EH (cell line): ENCODE measurements at places on chromosomes 2 and 18.

GRCh38 chr18:64259871-64260270 lies 111.0 kb upstream of the LINC00305 start:
- DNase-seq, result no peak

GRCh38 chr2:23246992-23247683 lies 137.8 kb upstream of the KLHL29 start:
- DNase-seq, result no peak

- DNase-seq, result no peak
Measured at GRCh38 chr18:832085-832681, 20.1 kb upstream of the YES1 start.

GRCh38 chr2:118122594-118123281 lies 34.5 kb downstream of the INSIG2 start:
- DNase-seq, result peak; percentile 19

GRCh38 chr2:54348646-54349045 lies 92.6 kb upstream of the TSPYL6 start:
- peak; percentile 68 for DNase-seq

- peak; percentile 32 for DNase-seq
Measured at GRCh38 chr2:38277245-38278116, 99.6 kb downstream of the ATL2 start.

DNA sequence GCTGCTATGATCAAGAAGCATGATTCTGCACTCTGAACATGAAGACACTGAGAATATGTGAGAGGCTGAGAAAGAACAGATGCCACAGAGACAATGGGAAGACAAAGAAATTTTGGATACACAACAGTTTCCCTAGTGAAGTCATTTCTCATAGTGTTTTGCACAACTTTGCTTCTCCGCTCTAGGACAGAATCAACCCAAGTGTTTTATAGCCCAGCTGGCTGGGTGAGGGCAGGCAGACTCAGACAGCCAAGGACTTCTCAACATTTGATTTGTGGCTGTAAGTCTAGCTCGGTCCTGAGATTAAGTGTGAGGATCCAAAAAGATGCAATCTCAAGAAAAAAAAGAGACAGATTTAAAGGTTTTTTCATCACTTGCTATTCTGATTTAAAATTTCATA lies 536.5 kb upstream of the CRIM1 start:
- DNase-seq, result no peak

DNA sequence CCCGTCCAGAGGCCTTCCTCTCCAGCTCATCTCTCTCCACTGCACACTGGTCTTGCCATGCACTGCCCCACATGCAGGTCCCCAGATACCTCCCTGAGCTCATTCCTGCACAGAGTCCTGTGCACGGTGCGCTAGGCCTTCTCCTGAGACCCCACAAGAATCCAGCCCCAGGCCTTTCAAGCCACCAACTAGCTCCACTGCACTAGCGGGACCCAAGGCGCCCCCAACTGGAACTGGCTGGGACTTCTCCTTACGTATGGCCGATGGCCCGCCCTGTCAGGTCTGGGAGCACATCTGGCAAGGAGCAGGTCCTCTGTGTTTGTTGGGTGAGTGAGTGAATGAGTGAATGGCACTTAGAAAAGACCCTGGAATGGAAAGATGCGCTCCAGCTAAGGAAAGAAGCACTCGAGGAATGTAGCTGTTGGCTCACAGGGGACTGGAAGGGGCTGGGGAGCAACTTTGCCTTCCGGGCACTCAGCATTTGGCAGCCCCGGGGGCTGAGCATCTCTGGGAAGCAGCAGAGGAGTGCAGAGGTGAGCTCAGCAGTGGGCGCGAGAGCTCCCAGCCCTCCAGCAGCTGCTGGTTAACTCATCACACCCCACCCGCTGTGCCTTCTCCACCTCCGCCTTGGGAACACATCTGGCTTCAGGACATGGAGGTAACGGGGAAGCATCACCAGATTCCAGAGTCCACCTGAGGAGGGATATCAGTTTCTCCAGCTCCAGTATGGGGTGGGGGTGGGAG lies 223.1 kb downstream of the GLI2 start:
- no peak for DNase-seq

DNA sequence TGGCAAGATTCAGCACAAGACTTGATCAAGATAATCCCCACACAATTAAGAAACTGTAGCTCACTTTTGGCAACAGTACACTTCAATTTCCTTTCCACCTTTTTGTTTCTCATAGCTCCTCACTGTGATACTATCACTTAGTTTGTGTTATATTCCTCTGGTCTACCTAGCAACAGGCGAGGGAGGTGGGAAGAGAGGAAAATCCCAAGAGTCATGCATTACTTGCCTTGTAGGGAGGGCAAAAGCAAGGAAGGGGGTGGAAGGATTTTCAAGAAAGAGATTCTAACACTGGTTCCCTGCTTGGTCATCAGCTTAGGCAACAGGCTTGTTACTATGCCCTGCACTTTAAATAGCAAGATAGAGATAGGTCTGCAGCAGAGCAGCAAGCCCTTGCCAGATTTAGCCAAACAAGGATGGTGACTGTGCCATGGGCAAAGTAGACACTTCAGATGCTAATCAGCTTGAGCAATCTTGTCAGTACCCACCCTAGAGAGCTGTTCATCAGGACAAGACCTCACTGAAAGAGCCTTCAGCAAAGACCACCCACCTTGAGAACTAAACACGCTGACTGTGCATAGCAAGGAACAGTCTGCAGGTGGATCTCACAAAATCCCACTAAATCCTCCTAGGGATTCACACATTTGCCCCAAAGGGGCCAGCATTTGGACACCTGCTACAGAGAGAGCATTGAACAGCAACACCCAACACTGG lies 134.6 kb downstream of the MBD2 start:
- no peak for DNase-seq

DNA sequence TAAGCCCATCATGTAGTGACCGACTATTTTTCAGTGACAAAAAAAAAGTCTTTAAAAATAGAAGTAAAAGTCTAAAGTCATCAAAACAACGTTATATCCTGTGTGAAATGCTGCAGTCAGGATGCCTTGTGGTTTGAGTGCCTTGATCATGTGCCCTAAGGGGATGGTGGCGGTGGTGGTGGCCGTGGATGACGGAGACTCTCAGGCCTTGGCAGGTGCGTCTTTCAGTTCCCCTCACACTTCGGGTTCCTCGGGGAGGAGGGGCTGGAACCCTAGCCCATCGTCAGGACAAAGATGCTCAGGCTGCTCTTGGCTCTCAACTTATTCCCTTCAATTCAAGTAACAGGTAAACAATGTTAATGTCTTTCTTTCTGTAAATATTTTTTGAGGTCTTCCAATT lies at the start of gene CD28:
Gene CD28, plus strand, starts transcription at position 237 of the 400 bp plus-strand sequence. Its CDS starts 58 bp downstream, at position 295.
- no peak for DNase-seq

GRCh38 chr2:170836027-170836426 lies 19.3 kb downstream of the GAD1 start:
- DNase-seq, result no peak

DNA sequence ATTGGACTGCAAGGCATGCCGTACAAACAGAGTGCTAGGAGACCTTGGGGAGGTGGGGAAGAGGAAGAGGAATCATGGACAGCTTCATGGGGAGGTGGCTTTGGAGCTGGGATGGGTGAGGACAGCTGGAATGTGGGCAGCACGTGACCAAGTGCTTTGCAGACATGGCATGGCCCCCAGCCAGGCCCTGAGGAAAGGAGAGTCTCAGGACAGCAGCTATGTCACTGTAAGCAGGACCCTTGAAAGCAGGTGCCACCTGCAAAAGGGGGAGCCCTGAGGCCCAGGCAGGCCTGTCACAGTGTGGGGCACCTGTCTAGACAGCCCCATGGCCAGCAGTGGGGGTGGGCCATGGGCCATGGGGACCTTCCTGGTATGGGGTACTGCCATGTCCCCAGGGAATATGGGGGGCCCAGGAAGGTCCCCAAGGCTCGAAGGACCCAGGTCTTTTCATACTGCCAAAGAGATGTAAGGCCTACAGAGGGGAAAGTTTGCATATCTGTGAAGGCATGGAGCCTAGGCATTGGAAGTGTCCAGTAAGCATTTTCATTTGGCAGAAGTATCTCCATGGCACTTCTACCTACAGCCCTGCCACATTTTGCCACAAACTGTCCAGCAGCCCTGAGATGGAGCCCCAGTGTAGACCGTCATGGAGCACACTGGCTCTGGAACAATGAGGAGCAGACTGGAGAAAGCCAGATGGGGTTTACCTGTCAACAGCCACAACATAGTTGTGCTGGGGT lies 9.9 kb downstream of the PAX8 start:
- DNase-seq, result no peak

DNA sequence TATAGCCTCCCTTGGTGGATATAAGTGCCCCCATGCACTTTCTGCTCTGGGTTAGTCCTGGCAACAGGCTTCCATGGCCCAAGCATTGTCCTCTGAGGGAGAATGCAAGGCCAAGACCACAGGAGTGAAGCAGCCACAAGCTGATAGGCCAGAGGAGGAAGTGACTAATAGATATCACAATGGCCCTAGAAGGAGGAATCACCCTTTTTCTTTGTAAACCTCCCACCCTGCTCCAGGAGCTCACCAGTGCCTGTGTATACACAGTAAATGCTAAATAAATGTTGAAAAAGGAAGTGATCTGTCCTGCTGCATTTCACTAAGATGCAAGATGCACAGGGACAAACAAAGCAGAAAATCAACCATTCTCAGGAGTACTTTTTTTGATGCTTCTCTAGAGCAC lies 49.7 kb upstream of the ABCA12 start:
- DNase-seq, result no peak

GRCh38 chr2:205776720-205777119 lies 94.4 kb downstream of the NRP2 start:
- no peak for DNase-seq
